Pancreas (tissue), 10 donors: ENCODE measurements at places on chromosomes 1 and 21. TPM values are rescaled to one million over a fixed set of nuclear protein-coding genes. Genes with fewer than 3 reads are reported as not detected.
A peak's percentile ranks its signal among the peaks of the same experiment; 100 is the strongest.

DNA sequence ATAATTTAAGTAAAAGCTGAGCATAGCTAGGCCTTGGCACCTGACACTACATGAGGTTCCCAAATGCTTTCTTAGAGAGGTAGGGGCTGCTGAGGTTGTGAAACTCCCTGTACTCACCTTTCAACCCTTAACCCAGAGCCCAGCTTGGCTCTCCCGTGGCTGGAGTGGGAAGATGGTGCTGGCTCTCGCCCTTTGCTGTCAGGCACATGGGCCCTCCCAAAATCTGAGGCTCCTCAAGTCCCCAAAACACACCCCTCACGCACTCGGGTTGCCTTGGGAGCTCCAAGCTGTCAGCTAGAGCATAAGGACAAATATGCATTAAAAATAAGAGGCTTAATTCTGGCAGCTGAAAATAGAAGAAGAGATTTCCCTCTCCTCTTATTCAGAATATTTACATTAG is 46.7 kb upstream of the PLPPR4 start:
- H3K27ac ChIP-seq: no peak overlapping the region
- DNase-seq: no peak
- no peaks in the 10 kb centered on the region for H3K36me3 ChIP-seq
- H3K27me3 ChIP-seq: no peaks in the 10 kb centered on the region
- H3K4me1 ChIP-seq: no peaks in the 10 kb centered on the region

Gene BCAN
- total RNA-seq: not detected

Gene GUCA2B
- total RNA-seq: not detected

DNA sequence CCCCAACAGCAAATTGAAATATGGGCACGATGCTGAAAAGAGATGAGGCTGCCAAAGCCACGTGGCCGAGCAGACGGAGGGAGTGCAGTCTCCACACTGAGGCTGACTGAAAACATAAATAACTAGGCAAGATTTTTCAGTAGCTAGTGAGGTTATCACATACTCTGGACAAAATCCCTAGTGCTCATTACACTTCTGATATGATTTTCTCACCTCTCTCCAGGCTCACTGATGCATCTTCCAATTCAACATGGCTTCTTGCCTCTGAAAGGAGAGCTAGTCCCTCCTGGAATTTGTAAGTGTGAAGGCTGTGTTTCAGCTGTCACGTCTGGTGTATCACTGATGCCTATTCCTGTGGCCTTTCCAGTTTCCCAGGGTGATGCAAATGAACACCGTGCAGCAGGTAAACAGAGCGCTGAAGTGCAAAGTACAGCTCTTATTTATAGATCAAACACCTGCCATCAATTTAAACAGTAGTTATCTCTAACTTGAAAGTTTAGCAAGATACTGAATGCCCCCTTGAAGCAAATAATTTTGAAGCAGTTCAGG is 656.1 kb downstream of the KIF26B start:
- H3K4me1 ChIP-seq: no peaks in the 10 kb centered on the region
- H3K4me3 ChIP-seq: no peak overlapping the region
- no peak for DNase-seq
- H3K27ac ChIP-seq: no peak overlapping the region

- H3K27ac ChIP-seq: peak within 1 kb of the TSS; percentile 99
- DNase-seq: peak; percentile 97
- peak within 1 kb of the TSS; percentile 81 for H3K4me3 ChIP-seq
- H3K36me3 ChIP-seq: no peaks in the 10 kb centered on the region
- H3K27me3 ChIP-seq: no peaks in the 10 kb centered on the region
Observed at GRCh38 chr1:179882253-179883039, at the start of gene TOR1AIP1. Gene TOR1AIP1, plus strand, starts transcription at chr1:179882285. Its CDS starts 218 bp downstream, at chr1:179882503.

- no peak overlapping the region for H3K4me3 ChIP-seq
- peaks cover 10% of the 10 kb centered on the region for H3K4me1 ChIP-seq
- DNase-seq: no peak
Observed at GRCh38 chr1:24927988-24928688, 1.9 kb downstream of the RUNX3 start.

- H3K36me3 ChIP-seq: no peaks in the 10 kb centered on the region
- DNase-seq: no peak
- H3K4me1 ChIP-seq: no peaks in the 10 kb centered on the region
- no peak overlapping the region for H3K27ac ChIP-seq
- H3K4me3 ChIP-seq: no peak overlapping the region
Observed at GRCh38 chr21:16377857-16378256, 648.1 kb downstream of the USP25 start.

- H3K27ac ChIP-seq: no peak overlapping the region
- no peaks in the 10 kb centered on the region for H3K27me3 ChIP-seq
- H3K36me3 ChIP-seq: no peaks in the 10 kb centered on the region
- H3K4me1 ChIP-seq: no peaks in the 10 kb centered on the region
Observed at GRCh38 chr1:25110036-25110435, 122.3 kb downstream of the SYF2 start.

GRCh38 chr1:201153474-201154388 is 543 bp downstream of the TMEM9 start:
- no peaks in the 10 kb centered on the region for H3K36me3 ChIP-seq
- H3K27ac ChIP-seq: peak overlapping the region; percentile 51
- no peaks in the 10 kb centered on the region for H3K27me3 ChIP-seq
- no peak for DNase-seq
- peak overlapping the region; percentile 78 for H3K4me3 ChIP-seq

GRCh38 chr1:47951026-47951425 is 46.2 kb downstream of the TRABD2B start:
- H3K4me1 ChIP-seq: no peaks in the 10 kb centered on the region
- H3K27ac ChIP-seq: no peak overlapping the region
- H3K27me3 ChIP-seq: no peaks in the 10 kb centered on the region
- H3K36me3 ChIP-seq: no peaks in the 10 kb centered on the region
- DNase-seq: no peak

Gene PLA2G2F
- total RNA-seq: not detected

DNA sequence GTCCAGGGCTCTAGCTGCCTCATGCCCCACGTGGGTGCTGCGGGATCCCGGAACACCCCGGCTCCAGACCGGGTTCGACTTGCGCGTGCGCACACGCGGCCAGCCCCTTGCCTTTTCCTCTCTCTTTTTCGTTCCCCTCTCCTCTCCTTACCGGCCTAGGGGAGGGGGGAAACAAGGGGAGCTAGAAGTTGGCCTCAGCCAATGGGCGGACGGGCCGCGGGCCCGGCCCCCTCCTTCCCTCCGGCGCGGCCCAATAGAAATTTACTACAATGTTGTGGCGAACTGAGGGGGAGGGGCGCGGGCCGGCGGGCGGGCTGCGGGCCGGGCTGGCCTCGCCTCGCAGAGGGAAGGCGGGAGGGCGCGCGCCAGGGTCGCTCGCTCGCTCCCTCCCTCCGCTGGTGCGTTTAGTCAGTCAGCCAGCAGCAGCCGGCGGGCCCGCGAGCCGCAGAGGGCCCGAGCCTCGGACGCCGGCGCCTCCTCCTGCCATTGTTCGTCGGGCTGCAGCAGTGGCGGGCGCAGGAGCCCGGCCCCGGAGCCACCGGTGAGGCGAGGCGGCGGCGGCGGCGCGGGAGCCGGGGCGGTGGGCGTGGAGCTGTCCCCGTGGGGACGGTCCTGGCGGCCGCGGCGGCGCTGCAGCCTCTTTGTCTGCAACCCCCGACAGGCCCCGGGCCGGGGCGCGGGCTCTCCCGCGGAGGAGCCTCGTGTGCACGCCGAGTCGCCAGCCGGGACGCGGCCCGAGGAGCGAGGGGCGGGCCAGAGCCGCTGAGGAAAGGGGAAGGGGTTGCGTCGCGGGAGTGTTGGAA is at the start of gene EPB41:
Gene EPB41, plus strand, starts transcription at position 342 of the 803 bp plus-strand sequence. CDS start 72,869 bp downstream, outside the sequence.
- no peak within 1 kb of the TSS for H3K27ac ChIP-seq
- H3K36me3 ChIP-seq: no peaks in the 10 kb centered on the region
- no peaks in the 10 kb centered on the region for H3K27me3 ChIP-seq
- peak within 1 kb of the TSS; percentile 82 for H3K4me3 ChIP-seq
- DNase-seq: peak; percentile 94

DNA sequence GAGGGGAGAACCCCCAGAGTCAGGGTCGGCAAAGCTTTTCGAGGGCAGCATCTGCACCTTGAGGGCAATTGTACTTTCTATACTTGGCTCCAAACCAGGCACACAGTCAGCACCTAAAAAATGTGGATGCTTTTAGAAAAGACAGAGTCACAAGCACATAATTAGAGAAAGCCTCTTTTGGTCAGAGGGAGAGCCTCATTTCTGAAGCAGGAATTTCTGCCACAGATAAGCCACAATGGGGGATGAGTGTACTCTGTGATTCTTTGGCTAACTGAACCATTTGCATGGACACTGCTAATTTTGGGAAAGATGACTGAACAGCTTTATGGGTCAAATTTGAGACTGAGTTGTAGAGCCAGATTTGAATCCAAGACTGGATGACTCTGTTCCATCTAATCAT is 635.7 kb downstream of the KIF26B start:
- no peak overlapping the region for H3K4me3 ChIP-seq
- H3K27me3 ChIP-seq: no peaks in the 10 kb centered on the region
- no peak overlapping the region for H3K27ac ChIP-seq
- H3K36me3 ChIP-seq: no peaks in the 10 kb centered on the region

Gene FRRS1
- 3.0 TPM for total RNA-seq

GRCh38 chr21:17925899-17926298 is 106.7 kb upstream of the C21orf91 start:
- no peak overlapping the region for H3K4me3 ChIP-seq
- H3K27me3 ChIP-seq: no peaks in the 10 kb centered on the region
- DNase-seq: no peak

GRCh38 chr1:33710967-33711366 is 152.9 kb upstream of the HMGB4 start:
- no peak overlapping the region for H3K4me3 ChIP-seq
- H3K4me1 ChIP-seq: no peaks in the 10 kb centered on the region
- no peak for DNase-seq
- H3K36me3 ChIP-seq: no peaks in the 10 kb centered on the region
- no peaks in the 10 kb centered on the region for H3K27me3 ChIP-seq

DNA sequence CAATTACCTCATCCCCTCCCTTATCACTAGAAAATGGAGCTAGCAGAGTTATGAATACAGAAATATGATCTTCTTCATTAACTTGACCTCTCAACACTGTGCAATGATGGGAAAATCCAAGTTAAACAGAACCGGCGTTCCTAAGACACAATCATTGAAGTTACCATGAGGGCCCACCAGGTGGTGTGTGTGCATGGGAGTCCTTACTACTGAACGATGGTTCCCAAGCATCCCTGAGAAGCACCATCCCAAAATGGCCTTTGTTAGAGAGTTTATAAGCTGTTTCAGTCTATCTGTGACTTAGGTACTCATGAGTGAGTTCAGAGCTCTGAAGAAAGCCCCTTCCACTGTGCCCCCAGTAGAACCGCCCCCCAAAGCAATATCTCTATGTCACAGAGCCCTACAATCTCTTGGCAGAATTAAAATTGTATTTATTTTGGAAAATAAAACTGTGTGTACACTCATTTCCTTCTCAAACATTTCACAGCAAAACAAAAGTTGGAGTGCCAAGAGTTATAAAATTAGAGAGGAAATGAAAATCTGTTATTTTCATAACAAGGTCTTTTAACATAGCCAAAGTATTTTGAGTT is 56.8 kb downstream of the PLD5 start:
- no peak overlapping the region for H3K4me3 ChIP-seq
- H3K36me3 ChIP-seq: no peaks in the 10 kb centered on the region
- H3K27me3 ChIP-seq: no peaks in the 10 kb centered on the region
- H3K27ac ChIP-seq: no peak overlapping the region
- H3K4me1 ChIP-seq: no peaks in the 10 kb centered on the region
- peak; percentile 4 for DNase-seq

- no peaks in the 10 kb centered on the region for H3K36me3 ChIP-seq
- DNase-seq: no peak
- H3K27me3 ChIP-seq: no peaks in the 10 kb centered on the region
- no peak overlapping the region for H3K4me3 ChIP-seq
- H3K27ac ChIP-seq: no peak overlapping the region
- peaks cover 18% of the 10 kb centered on the region for H3K4me1 ChIP-seq
Observed at GRCh38 chr1:44355582-44356305, 687 bp upstream of the ERI3 start.

Gene ARHGEF16
- total RNA-seq: 12.2 TPM

Gene MYBPH
- total RNA-seq: not detected

DNA sequence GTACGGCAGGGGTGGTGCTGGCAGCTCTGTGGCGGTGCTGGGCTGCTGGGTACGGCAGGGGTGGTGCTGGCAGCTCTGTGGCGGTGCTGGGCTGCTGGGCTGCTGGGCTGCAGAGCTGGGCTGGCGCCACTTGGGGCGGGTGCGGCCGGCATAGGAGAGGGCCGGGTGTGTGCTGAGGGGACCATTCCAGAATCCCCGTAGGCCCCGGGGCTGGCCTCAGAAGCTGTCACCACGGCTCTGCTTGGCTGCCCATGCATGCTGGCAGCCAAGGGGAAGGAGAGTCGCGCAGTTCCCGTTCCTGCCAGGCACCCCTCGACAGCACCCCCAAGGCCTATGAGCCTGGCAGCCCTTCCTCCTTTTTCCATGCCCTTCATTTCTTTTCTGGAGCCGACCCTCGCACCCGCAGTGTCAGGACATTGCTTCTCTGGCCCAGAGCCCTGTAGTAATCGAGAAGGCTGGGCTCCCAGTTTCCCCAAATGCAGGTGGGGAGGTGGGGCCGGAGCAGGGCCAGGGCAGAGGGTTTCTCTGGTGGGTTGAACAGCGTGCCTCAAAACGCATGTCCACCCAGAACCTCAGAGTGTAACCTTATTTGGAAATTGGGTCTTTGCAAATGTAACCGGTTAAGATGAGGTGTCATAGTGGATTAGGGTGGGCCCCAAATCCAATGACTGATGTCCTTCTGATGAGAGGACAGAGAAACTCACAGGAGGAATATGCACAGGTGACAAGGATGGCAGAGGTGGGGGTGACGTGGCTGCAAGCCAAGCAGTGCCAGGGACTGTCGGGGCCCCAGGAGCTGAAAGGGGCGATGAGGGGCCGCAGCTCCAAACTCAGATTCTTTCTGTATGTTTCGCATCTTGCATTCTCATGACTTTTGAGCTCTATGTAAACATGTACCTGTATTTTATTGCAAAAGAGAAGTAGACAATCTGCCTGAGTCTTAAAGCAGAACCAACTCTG is 71.0 kb upstream of the ACTRT2 start:
- H3K36me3 ChIP-seq: no peaks in the 10 kb centered on the region
- DNase-seq: peak; percentile 44
- no peak overlapping the region for H3K27ac ChIP-seq
- H3K27me3 ChIP-seq: no peaks in the 10 kb centered on the region
- no peaks in the 10 kb centered on the region for H3K4me1 ChIP-seq

DNA sequence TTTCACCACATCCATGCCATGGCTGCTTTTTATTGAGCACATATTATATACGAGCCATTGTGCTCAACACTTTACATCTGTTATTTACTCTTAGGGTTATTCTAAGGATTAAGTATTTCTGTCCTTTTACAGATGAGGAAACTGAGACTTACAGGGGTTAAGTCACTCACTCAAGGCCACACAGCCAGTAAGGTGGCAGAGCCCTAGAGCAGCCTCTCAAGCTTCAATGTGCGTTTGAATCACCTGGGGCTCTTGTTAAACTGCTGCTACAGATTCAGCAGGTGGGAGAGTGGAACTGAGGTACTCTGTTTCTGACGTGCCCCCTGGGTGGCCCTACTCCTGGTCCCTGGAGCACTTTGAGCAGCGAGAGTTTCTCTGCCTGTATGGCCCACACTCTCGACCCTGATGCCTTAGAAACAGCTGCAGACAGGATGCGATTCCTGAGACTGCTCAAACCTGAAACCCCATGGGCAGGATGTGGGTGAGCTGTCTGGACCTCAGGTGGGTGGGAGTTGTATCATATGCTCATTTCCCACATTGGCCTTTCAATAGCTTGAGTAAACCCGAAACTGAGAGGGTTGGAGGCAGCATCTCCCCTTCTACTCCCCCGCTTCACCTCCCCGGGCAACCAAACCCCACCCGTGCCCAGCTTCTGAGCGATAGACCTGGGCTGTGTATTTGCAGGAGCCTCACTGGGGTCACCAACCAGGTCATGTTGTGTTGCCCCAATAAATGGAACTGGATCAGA is 59.3 kb downstream of the MAN1C1 start:
- H3K36me3 ChIP-seq: no peaks in the 10 kb centered on the region
- no peak for DNase-seq
- H3K4me1 ChIP-seq: no peaks in the 10 kb centered on the region
- H3K4me3 ChIP-seq: no peak overlapping the region
